ENCODE measurements at places on chromosomes 6 and 20.

- DNase-seq = no peak
Observed at GRCh38 chr6:37187321-37188022, 17.5 kb downstream of the PIM1 start.

- DNase-seq = no peak
Observed at GRCh38 chr20:33843050-33843449, 31.9 kb downstream of the CHMP4B start.

- DNase-seq = no peak
Observed at GRCh38 chr6:56232436-56232835, 14.9 kb downstream of the COL21A1 start.

DNA sequence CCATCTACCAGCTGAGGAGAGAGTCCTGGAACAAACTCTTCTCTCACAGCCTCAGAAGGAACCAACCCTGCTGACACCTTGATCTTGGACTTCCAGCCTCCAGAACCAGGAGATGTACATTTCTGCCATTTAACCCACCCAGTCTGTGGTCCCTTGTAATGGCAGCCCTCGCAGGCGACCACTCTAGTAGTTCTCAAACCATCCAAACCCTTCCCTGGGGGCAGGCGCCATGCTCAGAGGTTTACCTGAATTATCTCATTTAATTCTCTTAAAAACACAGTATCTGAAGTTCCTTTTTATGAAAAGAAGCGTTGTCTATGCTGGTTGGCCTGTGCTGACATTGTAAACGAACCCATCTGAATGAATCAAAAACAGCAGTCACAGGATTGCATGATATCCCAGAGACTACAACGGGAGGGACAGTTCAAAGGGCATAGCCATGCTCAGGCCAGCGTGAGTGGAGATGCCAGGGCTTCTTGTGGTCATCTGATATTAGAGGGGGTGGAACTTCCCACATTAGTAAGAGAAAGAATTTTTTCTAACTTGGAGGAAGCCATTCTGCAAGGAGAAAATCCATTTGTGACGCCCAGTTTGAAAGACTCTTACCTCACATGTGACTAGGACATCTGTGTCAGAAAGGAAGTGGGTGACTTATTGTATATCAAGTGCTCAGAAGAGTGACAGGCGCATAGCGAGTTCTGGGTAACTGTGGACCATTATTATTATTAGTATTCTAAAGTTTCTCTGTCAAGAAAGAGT, 17.2 kb upstream of the TAGAP start:
- DNase-seq = no peak

GRCh38 chr6:132348231-132348630, 53.0 kb downstream of the MOXD1 start:
- no peak for DNase-seq

GRCh38 chr6:4412488-4412887, 277.1 kb upstream of the ECI2 start:
- no peak for DNase-seq

DNA sequence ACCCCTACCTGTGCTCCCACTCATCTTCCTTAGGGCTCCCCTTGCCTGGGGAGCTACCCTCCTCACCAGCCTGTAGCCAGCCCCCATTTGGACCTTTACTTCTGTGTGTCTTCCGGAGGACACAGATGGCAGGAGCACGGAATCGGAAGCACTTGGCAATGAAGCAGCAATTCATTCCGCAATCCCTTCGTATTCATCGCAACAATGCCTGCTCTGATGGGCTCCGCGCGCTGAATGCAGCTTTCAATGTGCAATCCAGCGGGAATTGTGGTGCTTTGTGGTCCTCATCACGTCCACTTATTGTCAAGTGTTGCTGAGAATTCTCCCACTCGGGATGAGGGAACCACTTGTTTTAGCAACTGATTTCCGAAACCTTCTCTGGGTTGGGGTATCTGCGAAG, 336.0 kb downstream of the DHX35 start:
- no peak for DNase-seq

- DNase-seq = no peak
Observed at GRCh38 chr6:126570507-126570906, 230.6 kb downstream of the CENPW start.

GRCh38 chr6:52136934-52137467, 49.2 kb upstream of the IL17A start:
- DNase-seq = no peak

GRCh38 chr6:148723484-148723883, 23.3 kb upstream of the UST start:
- DNase-seq = peak; percentile 91

DNA sequence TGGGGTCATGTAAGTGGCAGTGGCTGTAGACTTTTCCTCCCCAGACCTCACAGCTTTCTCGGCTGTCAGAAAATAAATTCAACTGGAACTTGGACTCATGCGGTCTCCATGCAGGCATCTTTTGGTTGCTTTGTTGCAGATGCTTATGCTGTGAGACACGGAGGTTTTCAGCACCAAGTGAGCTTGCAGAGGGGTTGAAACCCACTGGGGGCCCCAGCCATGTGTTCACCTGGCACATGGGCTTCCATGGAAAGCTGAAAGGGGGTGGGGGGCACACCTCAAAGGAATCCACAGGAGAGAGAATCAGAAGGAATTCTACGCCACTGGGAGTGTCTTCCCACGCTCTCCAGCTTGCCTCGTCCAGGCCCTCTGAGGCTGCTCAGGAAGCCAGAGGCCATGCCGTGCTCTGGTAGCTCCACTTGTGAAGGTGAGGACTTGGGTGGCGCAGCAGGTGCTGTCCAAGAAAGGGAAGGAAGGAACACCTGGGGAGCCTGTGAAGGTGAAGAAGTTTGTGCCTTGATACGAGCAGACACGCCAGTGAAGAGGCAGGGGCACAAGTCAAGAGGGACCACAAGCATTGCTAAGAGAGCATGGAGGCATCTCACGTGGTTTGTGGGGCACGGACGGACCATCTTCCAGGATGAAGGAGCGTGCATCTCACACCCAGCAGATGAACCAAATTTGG, 134.3 kb upstream of the PMEPA1 start:
- DNase-seq = no peak

- peak; percentile 72 for DNase-seq
Observed at GRCh38 chr20:10531848-10532247, 96.7 kb downstream of the SLX4IP start.

GRCh38 chr20:49765846-49766541, 46.6 kb upstream of the SLC9A8 start:
- DNase-seq = no peak

DNA sequence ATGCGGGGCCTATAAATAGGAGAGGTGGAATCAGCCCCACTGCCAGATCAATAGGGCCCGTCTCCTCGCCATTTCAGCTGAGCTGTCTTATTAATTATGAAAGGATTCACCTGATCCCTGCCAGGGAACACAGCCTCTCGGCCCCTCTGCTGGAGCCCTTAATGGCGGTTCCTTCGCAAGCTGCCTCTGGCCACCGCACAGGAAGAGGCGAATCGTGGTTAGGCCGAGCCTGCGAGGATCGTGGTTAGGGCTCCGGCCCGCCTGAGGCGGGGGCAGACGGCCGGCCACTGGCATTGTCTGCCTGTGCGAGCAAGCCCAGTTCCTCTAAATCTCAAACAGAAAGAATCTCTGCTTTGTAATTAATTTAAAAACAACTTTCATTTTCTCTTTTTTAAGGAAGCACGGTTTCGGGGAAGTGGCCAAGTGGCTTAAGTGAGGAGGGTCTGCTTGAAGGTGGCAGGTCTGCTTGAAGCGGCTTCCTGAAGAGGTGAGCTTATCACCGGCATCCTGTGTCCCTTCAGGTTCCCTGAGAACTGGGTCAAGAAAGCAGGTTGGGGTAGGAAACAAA, 9.2 kb downstream of the NRN1 start:
- no peak for DNase-seq

GRCh38 chr20:47487175-47487917, 14.3 kb upstream of the NCOA3 start:
- DNase-seq = no peak

GRCh38 chr20:44392776-44393607, 37.5 kb downstream of the HNF4A start:
- no peak for DNase-seq

- no peak for DNase-seq
Observed at GRCh38 chr6:30211899-30212298, 1.3 kb downstream of the TRIM26 start.

- DNase-seq = no peak
Observed at GRCh38 chr6:142530566-142530965, 228.8 kb downstream of the ADGRG6 start.

GRCh38 chr6:147311218-147311617, 107.0 kb downstream of the STXBP5 start:
- no peak for DNase-seq

DNA sequence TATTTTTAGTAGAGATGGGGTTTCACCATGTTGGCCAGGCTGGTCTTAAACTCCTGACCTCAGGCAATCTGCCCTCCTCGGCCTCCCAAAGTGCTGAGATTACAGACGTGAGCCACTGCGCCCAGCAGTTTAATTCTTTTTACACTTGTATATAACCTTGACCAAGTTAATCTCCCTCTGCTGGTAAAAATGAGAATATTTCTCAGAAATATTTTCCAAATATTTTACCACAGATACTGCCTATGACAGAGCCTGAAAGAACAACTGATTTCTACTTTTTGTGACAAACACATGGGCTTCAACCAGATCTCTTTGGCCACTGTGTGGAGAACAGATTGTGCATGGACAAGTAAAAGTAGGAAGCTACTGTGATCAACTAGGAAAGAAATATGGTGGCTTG, 21.2 kb upstream of the NHSL1 start:
- no peak for DNase-seq

DNA sequence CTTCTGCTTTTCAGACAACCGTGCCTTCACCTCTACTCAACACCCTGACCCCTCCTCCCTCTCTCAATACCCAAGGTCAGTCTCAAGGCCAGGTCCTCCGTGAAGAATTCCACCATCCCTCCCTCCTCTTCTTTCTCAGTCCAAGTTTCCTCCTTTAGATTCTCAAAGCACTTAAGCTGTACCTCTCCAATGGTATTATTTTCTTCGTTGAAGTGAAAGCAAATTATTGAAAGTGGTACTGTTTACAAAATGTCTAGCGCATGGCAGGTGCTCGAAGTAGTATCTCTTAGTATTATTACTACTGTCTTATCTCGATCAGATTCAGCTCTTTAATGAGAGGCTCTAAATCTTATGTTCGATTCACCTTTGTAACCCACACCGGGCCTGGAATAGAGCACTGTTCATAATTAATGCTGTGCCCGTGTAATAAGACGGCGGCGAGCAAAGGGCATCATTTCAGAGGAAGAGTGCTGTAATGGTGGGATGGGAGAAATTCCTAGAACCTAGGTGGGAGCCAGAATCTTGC, 593 bp upstream of the RALGAPB start:
- DNase-seq = no peak

- DNase-seq = no peak
Observed at GRCh38 chr6:41984623-41985022, 43.0 kb upstream of the CCND3 start.

GRCh38 chr6:100430962-100431361, 33.8 kb downstream of the SIM1 start:
- DNase-seq = no peak

- no peak for DNase-seq
Observed at GRCh38 chr6:139748353-139749146, 374.1 kb upstream of the CITED2 start.

DNA sequence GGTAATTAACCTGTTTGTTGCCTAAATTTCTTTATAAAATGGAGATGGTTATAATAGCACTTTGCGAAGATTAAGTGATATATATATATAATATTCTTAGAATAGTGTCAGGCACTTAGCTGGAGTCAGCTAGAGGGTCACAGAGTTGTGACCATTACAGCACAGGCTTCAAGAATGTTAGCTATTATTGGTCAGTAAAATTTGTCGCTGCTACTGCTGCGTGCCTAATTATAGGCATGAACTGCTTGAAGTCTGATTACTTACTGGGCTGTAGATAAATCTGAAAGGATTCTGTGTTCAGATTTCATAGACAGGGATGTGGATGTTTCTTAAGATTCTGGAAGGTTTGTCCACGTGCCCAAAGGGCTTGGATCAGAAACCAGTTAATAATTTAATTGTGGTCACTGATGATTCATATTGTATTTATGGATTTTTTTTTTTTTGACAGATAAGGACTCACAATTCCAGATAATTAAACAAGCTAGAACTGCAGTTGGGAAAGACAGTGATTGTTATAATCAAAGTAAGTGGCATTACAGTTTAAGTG, 4.7 kb downstream of the SNRNP48 start:
- DNase-seq = no peak

DNA sequence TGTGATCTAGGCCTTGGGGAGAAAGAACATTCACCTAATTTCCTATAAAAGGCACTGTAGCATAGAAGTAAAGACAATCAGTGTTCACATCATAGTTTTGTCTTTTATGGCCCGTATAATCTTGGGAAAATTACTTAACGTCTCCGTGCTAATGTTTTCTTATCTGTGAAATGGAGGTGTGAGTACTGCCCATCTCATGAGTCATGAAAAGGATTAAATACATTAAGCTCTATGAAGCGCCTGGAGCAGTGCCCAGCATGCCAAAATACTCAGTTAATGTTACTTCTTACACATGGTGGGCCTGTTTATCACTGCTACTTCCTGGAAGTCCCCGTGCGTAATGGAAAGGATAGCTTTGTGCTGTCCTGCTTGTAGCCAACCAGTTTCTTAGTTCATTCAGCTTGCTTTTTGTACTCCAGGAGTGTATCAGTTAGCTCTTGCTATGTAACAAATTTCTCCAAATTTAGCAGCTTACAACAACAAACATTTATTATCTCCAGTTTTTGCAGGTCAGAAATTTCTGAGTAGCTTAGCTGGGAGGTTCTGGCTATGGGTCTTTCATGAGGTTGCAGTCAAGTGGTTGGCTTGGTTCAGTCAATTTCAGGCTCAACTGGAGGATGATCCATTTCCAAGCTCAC, 103.6 kb upstream of the BMP2 start:
- no peak for DNase-seq

DNA sequence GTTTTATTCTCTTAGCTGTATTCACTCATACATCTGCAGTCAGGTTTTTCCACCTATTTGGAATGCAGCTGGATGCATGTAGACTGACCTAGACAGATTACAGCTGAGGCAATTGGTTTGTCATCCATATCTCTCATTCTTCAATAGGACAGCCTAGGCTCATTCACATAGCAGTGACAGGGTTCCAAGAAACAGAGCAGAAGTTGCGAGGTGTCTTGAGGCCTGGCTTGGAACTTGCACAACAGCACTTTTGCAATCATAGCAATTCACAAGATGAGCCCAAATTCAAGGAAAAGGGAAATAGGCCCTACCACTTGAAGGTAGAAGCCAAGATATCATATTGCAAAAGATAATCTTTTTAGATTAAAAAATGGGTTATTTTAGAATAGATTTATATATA, 508.9 kb upstream of the JAG1 start:
- no peak for DNase-seq

All from skeletal muscle cell (primary cell).